ENCODE measurements at places on chromosomes 1 and 21.

GRCh38 chr21:16667395-16667794 lies 845.4 kb upstream of the CXADR start:
- no peaks in the 10 kb centered on the region for H3K27me3 ChIP-seq
- H3K36me3 ChIP-seq, result no peaks in the 10 kb centered on the region
- no peaks in the 10 kb centered on the region for H3K4me1 ChIP-seq
- no peak overlapping the region for H3K27ac ChIP-seq

DNA sequence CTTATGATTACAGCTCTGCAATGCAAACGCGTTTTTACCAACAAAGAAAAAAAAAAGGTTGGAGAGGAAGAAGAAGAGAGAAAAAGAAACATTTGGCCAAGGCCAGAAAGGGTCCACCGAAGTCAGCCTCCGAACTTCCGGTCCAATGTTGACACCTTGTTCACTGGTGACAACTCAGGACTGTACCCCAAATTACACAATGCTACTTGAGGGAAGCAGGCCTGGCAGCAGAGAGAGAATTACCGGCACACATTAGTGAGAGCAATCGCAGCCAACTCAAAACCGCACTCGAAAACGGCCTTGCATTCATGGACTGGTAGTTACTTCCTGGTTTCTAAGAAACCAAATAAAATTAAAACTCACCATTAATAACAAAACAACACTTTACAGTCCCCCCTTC lies 652.5 kb downstream of the KIF26B start:
- H3K4me1 ChIP-seq, result no peaks in the 10 kb centered on the region
- peak; percentile 21 for DNase-seq
- H3K36me3 ChIP-seq, result no peaks in the 10 kb centered on the region
- no peaks in the 10 kb centered on the region for H3K27me3 ChIP-seq
- no peak overlapping the region for H3K4me3 ChIP-seq

DNA sequence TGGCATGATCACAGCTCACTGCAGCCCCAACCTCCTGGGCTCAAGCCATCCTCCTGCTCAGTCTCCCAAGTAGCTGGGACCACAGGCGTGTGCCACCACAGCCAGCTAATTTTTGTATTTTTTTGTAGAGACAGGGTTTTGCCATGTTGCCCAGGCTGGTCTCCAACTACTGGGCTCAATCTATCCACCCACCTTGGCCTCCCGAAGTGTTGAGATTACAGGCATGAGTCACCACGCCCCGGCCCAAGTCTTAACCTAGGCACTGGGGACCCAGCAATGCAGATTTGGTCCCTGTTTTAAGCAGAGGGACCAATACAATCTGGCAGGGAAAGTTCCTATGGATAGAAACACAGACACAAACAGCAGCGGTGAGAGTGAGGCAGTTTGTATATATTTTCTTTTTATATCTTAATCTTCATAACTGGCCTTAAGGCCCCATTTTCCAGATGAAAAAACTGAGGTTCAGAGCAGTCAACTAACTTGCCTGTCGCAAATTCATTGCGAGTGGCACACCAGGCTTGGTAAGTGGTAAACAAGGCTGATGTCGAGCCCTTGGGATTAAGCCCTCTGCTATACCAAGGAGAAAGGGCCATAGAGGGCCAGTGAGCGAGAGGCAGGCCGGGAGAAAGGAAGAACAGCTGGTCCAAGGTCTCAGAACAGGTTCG lies 77.8 kb upstream of the TINAGL1 start:
- DNase-seq, result no peak
- no peak overlapping the region for H3K4me3 ChIP-seq
- no peaks in the 10 kb centered on the region for H3K36me3 ChIP-seq
- H3K27me3 ChIP-seq, result no peaks in the 10 kb centered on the region

GRCh38 chr21:21762855-21763254 lies 764.6 kb downstream of the NCAM2 start:
- H3K4me3 ChIP-seq, result no peak overlapping the region
- H3K27ac ChIP-seq, result no peak overlapping the region
- H3K36me3 ChIP-seq, result no peaks in the 10 kb centered on the region
- no peaks in the 10 kb centered on the region for H3K4me1 ChIP-seq
- H3K27me3 ChIP-seq, result no peaks in the 10 kb centered on the region

- no peaks in the 10 kb centered on the region for H3K4me1 ChIP-seq
- no peak for DNase-seq
- H3K27me3 ChIP-seq, result no peaks in the 10 kb centered on the region
- peaks cover 24% of the 10 kb centered on the region for H3K36me3 ChIP-seq
- H3K4me3 ChIP-seq, result no peak overlapping the region
Measured at GRCh38 chr1:26858160-26858559, 4.8 kb upstream of the SFN start.

DNA sequence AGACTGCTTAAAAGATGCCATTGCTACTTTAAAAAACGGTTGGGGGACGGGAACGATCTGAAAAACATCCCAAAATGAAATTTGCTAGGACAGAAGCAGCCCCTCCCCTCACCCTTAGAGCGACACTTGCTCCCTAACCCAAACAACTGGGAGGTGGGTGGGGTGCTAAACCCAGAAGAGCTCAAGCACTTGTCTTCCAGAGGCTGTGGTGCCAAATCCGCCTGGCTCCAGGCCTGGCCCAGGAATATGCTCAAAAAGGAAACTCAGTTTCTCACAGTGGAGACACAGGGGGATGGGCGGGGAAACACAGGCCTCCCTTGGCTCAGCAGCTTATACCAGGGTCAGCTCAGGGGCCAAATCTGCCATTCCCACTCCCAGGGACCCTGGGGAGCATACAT lies 644 bp upstream of the PBXIP1 start:
- H3K36me3 ChIP-seq, result peaks cover 4% of the 10 kb centered on the region
- peak overlapping the region; percentile 83 for H3K27ac ChIP-seq
- DNase-seq, result peak; percentile 63
- H3K4me3 ChIP-seq, result no peak overlapping the region
- H3K27me3 ChIP-seq, result no peaks in the 10 kb centered on the region

DNA sequence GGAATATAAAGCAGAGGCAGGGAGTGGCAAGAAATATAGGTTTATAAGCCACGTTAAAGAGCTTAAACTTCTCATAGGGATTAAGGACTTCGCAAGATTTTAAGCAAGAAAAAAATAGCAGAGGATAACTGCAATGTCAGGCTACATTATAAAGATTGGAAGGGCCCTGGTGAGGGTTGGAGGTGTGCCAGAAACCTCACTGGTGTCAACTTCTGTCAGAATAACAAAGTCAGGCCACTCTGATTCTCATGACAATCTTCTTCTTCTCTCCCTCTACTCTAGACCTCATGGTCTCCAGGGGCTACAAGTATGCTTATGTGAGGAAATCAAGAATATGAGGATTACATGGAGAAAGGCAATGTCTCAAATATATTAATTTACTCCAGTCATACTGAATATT lies 32.6 kb upstream of the FMO2 start:
- DNase-seq, result peak; percentile 8
- no peak overlapping the region for H3K4me3 ChIP-seq
- no peaks in the 10 kb centered on the region for H3K4me1 ChIP-seq
- no peaks in the 10 kb centered on the region for H3K36me3 ChIP-seq
- H3K27ac ChIP-seq, result no peak overlapping the region
- no peaks in the 10 kb centered on the region for H3K27me3 ChIP-seq

DNA sequence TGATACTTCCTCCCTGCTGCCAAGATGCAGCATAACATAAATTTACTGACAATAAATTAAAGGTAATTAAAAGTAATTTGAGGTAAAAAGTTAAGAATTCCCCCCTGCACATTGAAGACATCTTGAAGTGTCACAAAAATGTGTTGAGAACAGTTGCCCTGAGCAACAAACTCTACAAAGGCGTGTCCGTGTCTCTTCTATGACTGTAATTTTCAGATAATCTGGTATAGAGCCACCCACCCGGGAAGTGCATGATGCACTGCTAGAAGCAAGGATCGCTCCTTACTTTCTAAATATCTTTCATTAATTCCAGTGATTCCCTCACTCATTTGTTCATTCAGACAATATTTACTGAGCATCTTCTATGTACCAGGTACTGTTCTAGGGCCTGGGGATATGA lies 11.0 kb upstream of the CASQ1 start:
- H3K36me3 ChIP-seq, result no peaks in the 10 kb centered on the region
- no peaks in the 10 kb centered on the region for H3K4me1 ChIP-seq
- no peak for DNase-seq
- H3K27me3 ChIP-seq, result no peaks in the 10 kb centered on the region

DNA sequence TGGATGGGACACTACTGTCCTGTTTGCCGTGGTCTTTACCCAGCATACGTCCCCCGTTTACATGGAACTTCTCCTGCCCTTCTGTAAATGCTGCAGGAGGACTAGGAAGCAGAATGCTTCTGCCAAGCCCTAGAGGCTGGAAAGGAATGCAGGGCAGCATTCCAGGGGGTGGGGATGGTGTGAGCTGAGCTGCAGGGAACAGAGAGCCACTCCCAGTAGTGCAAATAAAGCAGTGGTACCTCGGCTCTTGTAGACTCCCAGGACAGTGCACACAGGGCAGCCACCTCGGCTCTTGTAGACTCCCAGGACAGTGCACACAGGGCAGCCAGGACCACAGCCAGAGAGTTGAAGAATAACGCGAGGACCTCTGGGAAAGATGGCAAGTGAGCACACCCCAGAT lies 35.4 kb downstream of the PTPRU start:
- H3K4me1 ChIP-seq, result peaks cover 10% of the 10 kb centered on the region
- H3K27ac ChIP-seq, result no peak overlapping the region
- peak; percentile 82 for DNase-seq
- H3K36me3 ChIP-seq, result no peaks in the 10 kb centered on the region

DNA sequence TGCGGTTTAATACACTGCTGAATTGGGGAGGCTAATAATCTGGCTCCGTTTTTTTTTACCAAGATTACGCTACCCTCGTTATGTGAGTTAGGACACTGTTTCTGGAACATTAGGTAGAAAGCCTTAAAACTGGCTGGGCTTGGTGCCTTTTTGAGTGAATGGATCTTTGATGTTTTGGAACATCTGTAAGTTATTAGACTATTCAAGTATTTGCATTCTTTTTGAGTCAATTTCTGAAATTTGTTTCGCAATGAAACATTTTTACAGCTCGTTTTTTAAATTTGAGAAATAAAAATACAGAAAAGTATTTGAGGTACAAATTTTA lies 106.9 kb downstream of the LTN1 start:
- no peaks in the 10 kb centered on the region for H3K36me3 ChIP-seq
- H3K27me3 ChIP-seq, result no peaks in the 10 kb centered on the region
- no peak overlapping the region for H3K4me3 ChIP-seq
- no peak overlapping the region for H3K27ac ChIP-seq
- no peak for DNase-seq

- no peaks in the 10 kb centered on the region for H3K4me1 ChIP-seq
- H3K27me3 ChIP-seq, result no peaks in the 10 kb centered on the region
- no peaks in the 10 kb centered on the region for H3K36me3 ChIP-seq
- no peak overlapping the region for H3K4me3 ChIP-seq
- H3K27ac ChIP-seq, result no peak overlapping the region
Measured at GRCh38 chr21:29098156-29098555, 24.7 kb upstream of the CCT8 start.

DNA sequence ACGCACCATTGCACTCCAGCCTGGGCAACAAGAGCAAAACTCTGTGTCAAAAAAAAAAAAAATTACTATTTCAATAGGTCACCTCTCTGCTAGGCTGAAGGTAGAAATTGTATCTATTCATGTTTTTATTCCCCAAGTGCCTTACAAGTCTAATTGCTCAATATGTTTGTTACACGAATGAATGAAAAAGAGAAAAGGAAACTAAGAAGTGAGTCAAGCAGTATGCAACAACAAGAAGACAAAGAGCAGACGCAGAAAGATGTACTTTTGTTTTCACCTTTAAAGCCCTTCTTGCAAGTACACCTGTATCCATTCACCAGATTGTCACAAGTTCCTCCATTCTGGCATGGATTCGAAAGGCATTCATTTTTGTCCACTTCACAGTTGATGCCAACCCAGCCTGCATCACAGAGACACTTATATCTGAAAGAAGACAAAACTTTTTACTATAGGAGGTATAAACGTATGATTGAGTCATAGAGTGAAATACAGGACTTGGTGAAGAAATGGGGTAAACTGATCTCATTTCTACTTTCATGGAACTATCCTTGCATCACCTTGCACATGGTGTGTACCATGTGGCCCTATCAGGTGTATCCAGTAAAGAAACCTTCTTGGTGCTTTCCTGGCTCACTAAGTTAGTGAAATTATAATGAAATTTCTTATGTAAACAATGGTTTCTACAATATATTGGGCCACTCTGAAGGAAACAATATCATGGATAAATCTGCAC lies 57.1 kb upstream of the ADAM30 start:
- H3K27ac ChIP-seq, result peak overlapping the region; percentile 84
- peaks cover 41% of the 10 kb centered on the region for H3K4me1 ChIP-seq
- peaks cover 15% of the 10 kb centered on the region for H3K36me3 ChIP-seq
- no peak overlapping the region for H3K4me3 ChIP-seq
- no peak for DNase-seq
- H3K27me3 ChIP-seq, result no peaks in the 10 kb centered on the region

DNA sequence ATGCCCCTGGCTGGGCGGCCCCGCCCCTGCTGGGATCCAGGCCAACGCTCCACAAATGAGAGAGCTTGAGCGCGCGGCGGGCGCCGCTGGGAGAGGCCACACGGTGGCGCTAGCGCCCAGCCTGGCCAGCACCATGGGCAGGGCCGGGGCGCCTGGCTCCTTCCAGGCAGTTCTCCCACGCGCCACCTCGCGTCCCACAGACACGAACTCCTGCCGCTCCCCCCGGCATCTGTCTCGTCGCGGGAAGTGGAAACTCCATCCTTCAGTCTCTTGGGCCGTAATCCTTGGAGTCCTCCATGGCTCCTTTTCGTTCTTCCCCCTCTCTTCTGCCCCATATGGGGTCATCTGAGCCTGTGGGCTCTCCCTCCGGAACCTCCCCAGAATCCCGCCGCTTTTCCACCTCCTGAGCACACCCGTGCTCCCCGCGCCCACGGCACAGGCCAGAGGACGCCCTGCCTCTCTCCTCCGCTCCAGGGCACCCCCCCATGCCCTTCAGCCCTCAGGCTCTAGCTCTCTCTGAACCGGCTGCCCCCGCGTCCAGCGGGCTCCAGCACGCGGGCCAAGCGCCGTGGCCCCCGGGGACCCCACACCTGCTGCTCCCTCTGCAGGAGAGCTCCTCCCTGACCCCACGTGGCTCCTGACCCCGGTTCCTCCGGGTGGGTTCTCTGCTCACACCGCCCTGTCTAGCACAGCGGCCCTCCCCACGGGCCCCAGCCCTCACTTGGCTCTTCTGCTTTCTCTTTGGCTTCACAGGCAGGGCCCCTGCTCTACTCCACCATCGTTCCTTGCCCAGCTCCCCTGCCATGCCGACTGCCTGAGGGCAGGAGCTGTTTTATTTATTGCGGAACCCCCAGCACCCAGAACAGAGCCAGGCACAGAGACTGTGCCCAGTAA lies 31.9 kb upstream of the EDN2 start:
- H3K4me3 ChIP-seq, result no peak overlapping the region
- no peak overlapping the region for H3K27ac ChIP-seq
- DNase-seq, result peak; percentile 94
- H3K4me1 ChIP-seq, result peaks cover 29% of the 10 kb centered on the region
- H3K27me3 ChIP-seq, result no peaks in the 10 kb centered on the region

- no peak overlapping the region for H3K4me3 ChIP-seq
- peaks cover 7% of the 10 kb centered on the region for H3K27me3 ChIP-seq
- H3K4me1 ChIP-seq, result peaks cover 5% of the 10 kb centered on the region
- no peak for DNase-seq
Measured at GRCh38 chr1:181318858-181319235, 164.5 kb upstream of the CACNA1E start.

- no peaks in the 10 kb centered on the region for H3K27me3 ChIP-seq
- DNase-seq, result no peak
- no peaks in the 10 kb centered on the region for H3K4me1 ChIP-seq
- no peak overlapping the region for H3K4me3 ChIP-seq
- H3K27ac ChIP-seq, result no peak overlapping the region
Measured at GRCh38 chr1:193703655-193704054, 517.2 kb upstream of the B3GALT2 start.

GRCh38 chr21:16422702-16423101 lies 692.9 kb downstream of the USP25 start:
- peak overlapping the region; percentile 39 for H3K27ac ChIP-seq
- no peak for DNase-seq

All from thyroid gland (tissue), 4 donors.